ENCODE measurements at places on chromosomes 3 and 15.
A peak's percentile ranks its signal among the peaks of the same experiment; 100 is the strongest.

- DNase-seq, result no peak
These were observed 91.1 kb upstream of the SLC24A5 start for GRCh38 chr15:48029642-48030041.

GRCh38 chr3:153422314-153422713 is 260.3 kb downstream of the RAP2B start:
- DNase-seq, result no peak

- DNase-seq, result peak; percentile 34
These were observed 1.2 kb downstream of the KIF23 start for GRCh38 chr15:69415381-69415780.

DNA sequence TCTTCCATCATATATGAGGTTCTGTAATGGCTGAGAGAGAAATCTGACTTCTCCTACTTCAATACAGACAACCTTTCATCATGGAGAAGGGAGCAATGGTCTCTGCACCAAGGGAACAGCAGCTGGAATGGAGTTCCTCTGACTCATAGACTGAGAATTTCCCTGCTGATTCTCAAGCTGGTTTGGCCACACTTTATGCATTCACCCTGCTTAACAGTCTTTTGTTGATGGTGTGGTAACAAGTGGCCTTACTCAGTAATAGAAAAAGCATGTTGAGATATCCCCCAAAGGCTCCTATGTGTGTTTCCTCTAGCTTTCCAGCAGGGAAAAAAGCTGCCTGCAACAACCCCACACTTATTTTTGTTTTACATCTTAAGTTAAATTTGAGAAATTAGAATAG is 138.1 kb downstream of the GREM1 start:
- DNase-seq, result peak; percentile 99

GRCh38 chr3:58686847-58687246 is 20.3 kb upstream of the FAM3D start:
- no peak for DNase-seq

DNA sequence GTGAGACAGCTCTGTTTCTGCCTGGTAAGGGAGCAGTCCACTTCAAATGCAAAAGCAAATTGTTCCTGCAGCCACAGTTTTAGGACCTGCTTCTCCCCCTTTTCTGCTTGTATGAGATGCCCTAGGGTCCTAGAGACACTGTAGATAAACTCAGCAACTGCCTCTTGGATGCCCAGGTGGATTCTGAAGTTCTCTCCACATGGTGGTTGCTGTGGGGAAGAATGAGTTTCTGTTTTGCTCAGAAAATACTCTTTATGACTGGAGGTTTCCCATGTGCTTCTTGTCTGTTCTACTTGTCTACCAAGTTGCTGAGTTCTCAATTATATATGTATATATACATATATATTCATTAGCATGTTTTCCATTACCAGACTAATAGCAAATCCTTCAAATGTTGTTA is 5.6 kb upstream of the ZNF80 start:
- no peak for DNase-seq

GRCh38 chr3:142013326-142013980 is 135.9 kb downstream of the TFDP2 start:
- no peak for DNase-seq

DNA sequence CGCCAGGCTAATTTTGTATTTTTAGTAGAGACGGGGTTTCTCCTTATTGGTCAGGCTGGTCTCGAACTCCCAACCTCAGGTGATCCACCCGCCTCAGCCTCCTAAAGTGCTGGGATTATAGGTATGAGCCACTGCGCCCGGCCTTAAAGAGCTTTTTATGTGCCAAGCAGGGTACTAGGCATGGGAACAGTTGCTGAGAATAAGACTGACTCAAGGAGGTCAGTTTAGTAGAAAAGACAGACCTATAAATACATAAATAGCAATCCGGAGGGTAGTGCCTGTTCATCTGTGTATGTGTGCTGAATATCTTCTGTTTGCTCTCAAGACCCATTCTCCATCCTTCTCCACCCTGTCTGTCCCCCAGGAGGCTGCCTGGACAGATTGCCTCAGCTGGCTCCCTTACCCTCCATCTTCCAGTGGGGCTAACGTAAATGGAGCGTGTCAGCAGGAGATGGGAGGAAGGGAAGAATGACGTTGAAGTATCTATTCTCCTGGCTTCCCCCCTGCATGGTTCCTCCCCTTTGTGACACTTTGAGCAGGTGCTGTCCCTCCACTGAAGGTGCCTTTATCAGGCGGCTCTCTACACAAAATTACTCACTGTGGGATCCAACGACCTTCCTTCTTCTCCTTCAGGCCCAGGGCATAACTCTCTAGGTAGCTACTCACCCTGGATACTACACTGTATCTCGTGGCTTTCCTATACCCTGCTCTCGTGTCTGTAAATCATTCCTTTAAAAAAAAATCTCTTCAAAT is 31.1 kb downstream of the FBXO40 start:
- DNase-seq, result no peak

GRCh38 chr3:179236669-179237301 is 14.1 kb downstream of the KCNMB3 start:
- DNase-seq, result no peak

DNA sequence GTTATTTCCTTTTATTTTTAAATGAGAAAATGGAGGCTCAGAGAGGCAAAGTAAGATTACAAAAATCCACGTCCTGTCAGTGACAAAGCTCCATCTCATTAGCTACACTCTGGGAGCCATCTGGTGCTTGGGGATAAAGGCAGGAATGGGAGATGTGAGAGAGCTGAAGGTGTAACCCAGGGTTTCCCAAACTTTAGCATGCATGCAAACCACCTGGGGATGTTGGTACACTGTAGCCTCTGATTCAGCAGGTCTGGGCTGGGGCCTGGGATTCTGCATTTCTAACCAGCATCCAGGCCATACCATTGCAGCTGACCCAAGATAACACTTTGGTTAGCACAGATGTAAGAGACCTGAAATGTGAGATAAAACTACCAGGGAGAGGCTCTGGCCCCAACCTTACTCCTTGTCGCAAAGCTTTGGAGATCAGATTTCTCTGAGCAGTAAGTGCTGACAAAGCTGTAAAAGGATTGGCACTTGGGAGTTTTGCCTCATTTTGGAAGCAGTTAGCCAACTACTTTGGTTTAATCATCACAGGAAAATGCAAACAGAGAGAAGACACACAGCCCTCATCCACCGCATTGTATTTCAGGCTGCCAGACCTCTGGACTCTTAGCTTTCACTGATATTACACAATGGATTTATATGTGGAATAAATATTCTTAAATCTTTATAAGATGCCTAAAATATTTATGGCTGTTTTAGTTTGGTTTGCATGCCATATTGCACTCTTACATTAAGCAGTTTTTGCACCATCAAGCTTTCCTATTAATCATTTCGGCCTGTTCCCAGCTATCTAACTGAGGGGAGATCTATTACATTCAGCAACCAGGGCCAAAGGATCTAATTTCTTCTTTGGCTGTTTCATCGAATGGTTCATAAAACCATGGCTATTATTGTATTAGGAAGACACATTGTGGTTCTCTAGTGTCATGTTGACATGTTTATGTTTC is 263.0 kb downstream of the EBLN2 start:
- DNase-seq, result no peak

- DNase-seq, result no peak
These were observed 88.8 kb upstream of the RNU6-1 start for GRCh38 chr15:67928666-67929065.

DNA sequence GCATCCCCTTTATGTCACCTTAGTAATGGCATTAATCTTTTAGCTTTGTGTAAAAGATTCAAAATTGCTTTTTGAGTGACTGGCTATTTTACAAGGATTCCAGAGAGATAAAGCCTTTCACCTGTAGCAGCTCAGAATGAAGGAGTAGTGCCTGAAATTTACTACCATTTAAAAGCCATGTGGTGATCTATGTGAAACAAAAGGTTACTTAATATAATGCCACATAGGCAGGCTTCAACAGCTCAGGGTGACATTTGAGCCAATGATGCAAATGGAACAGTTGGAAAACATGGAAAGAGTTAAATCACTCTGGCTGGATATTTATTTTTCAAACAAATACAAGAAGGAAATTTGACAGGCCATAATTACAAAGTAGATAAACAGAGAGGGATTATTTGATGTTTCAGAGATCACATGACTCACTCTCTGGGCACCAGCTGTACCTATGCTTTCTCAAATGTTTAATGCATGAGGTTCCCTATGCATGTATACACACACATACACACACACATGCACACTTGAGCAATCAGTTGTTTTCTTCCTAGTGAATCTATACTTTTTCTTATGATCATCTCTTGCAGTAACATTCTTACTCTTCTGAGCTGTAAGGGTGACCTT is 171.5 kb downstream of the ZMAT3 start:
- DNase-seq, result no peak

- DNase-seq, result no peak
These were observed 35.9 kb downstream of the VGLL4 start for GRCh38 chr3:11607816-11608215.

GRCh38 chr15:101176625-101177024 is 75.2 kb downstream of the CHSY1 start:
- DNase-seq, result peak; percentile 48

- DNase-seq, result no peak
These were observed 88.5 kb upstream of the ABHD17C start for GRCh38 chr15:80606511-80607071.

Measured in HCEC 1CT (cell line).